ENCODE measurements at places on chromosomes 6 and 20.

GRCh38 chr6:3751077-3751729 is at the start of gene PXDC1:
Gene PXDC1, minus strand, starts transcription at chr6:3751713. Its CDS starts 182 bp downstream, at chr6:3751531.
- no peak for DNase-seq

DNA sequence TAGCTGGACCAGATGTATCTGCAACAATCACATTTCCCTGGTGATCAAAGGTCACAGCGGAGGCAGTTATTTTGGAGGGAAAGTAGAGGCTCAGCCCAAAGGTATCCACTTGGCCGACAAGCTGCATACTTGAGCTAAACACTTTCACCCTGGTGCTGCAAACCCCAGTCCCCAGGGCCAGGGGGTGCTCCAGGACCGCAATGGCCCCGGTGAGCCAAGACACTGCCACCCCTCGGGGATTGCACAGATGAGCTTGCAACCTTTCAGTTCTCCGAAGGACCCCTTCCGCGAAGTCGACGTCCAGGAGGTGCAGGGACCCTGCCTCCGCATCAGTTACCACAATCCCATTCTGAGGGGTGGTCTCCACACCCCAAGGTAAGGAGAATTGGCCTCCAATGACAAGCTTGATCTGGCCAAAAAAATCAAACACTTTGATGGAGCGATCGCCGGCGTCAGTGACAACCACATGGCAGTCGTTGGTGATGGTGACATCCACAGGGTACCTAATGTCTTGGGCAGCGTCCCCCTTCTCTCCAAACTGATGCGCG is 823 bp downstream of the NHLRC1 start:
- DNase-seq, result no peak

GRCh38 chr20:14997791-14998190 is 660.4 kb upstream of the FLRT3 start:
- no peak for DNase-seq

- no peak for DNase-seq
These were observed 240.5 kb upstream of the SUPT3H start for GRCh38 chr6:45618259-45618658.

DNA sequence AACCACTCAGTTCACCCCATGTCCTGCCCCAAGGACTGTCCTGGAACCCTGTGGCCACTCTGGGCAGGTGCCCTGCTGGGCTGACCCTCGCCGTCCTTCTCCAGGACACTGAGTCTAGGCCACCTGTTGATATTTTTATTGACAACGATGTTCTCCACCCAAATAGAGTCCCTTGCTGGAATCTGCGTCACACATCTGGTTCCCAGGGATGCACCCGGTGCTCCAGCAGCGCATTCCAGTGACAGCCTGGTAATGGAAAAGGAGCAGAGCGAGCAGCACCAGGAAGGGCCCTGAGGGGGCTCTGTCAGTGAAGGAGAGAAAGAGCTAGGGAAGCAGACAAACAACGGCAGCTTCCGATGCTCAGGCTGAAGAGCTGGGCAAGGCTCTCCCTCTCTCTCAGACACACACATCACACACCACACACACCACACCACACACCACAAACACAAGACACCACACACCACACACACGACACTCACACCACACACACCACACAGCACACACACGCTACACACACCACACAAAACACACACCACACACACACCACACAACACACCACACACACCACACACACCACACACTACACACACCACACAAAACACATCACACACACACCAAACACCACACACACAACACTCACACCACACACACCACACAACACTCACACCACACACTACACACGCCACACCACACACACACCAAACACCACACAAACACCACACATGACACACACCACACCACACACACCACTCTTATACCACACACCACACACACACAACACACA is 117.9 kb upstream of the THBS2 start:
- no peak for DNase-seq

Measured in AG04450 (cell line).